ENCODE measurements at places on chromosomes 5 and 9.

- DNase-seq, result no peak
Observed at GRCh38 chr9:112007575-112008240, 111.1 kb downstream of the UGCG start.

DNA sequence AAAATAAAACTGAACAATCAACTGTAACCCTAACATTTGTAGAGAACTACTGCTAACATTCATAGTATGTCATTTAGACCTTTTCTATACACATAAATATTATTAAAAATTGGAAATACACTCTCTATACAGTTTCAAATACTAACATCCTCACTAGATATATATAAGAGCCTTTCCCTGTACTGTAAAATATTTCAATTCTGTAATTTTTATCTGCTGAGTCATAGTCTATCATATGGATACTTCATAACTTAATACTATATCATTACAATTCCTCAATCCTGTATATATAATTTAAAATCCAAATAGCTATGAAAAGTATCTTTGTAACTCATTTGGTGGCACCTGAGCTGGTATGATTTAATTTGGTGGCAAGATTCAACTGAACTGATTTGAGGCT is 55.8 kb downstream of the FBXO4 start:
- no peak for DNase-seq

GRCh38 chr9:3277200-3277599 is 248.6 kb downstream of the RFX3 start:
- DNase-seq, result no peak

DNA sequence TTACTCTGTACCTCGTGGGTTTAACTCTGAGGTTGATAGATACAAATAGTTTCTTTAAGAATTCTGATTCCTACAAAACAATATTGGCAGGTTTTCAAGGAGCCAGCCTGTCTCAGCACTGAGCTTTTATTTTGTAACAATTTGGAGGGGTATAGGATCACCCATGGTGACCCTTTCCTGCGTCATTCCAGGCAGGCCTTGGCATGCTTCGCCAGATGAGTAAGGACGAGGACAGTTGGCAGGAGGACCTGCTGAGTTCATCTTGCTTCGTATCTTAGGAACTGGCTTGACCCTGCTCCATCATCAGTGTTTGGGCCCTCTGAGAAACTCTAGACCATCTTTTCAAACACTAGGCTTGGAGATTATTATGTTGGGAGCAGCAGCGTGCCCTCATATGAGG is 17.9 kb downstream of the ZNF462 start:
- peak; percentile 37 for DNase-seq

GRCh38 chr9:99809586-99810319 is 11.9 kb upstream of the NR4A3 start:
- DNase-seq, result no peak

DNA sequence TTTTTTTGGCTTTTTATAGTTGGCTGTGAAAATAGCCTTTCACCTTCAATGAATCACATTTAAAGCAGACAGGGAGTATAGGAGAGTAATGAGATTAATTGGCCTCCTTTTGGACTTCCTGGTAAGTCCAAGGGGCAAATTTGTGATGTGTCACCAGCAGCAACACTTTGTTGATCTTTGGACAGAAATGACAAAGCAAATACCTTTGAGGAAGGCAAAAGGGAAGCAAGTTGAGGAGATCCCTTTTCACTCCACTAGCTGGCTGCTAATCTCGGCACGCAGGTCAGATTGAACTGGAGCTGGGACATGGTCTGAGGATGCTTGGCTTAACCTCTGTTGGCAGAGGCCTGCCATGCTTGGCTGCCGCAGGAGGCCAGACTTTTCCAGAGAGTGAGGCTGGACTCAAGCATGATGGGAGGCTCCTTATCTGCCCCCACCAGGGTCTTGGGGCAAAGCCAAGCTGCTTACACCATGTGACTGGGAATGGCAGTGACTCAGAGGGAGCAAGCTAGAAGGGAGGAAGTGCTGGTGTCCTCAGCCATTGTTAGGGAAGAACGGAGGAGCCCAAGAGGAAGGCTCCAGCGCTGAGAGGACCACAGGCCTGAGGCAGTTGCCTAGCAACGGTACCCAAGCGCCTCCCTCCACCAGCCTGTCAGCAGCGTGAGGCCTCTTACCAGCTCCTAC is 174.5 kb upstream of the MAP1B start:
- DNase-seq, result peak; percentile 74

GRCh38 chr5:28927559-28928326 is 1889.4 kb upstream of the CDH9 start:
- DNase-seq, result peak; percentile 22

- DNase-seq, result no peak
Observed at GRCh38 chr9:16597136-16597535, 273.3 kb downstream of the BNC2 start.

- DNase-seq, result no peak
Observed at GRCh38 chr5:57595523-57595991, 112.9 kb upstream of the ACTBL2 start.

DNA sequence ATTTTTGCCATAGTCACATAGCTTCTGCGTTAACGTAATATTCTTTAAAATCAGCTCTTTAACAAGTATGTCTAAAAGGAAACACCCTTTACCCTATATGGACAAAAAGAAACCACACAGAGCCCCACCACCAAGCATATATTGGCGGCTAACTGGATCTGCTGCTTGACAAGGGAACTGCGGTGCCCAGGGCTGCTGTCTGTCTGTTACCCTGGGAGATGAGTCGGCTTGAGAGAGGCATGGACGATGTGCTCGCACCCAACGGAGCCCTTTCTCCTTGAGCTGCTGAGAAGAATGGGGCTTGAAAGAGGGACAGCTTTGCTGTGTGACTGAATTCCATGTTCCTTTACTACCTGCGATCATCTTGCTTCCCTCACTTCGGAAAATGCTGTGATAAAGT is 158.6 kb upstream of the SHB start:
- DNase-seq, result no peak

DNA sequence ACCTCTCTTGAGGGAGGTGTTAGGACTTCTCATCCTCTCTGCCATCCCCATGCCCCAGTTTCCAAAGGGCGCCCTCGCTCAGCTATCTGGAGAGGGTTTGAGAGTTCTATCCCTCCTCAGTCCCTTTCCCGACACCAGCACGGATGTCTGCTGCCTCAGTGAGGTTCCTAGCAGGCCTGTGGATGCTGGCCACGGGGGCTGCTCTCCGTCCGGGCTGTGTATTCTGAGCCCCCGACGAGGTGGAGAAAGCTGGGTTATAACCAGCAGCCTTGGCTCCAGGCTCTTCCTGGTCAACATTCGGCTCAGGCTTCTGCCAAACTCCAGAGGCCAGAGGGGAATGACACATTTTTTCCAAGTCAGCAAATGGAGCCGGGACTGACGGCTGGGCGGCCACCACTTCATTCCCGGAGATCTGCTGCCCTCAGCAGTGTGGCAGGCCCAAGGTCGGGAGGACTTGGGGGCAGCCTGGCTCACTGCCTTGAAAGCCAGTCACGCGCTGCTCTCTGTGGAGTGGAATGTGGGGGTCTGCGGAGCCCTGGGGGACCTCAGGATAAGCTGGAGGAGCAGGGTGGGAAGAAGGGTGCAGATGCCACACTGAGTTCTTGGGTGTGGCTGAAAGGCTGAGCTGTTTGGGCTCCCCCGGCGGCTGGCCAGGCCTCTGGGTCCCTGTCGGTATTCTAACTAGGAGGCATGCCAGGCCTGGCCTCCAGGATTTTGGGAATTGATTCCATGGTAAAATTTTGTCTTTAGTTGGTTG is 27.4 kb downstream of the PTPA start:
- DNase-seq, result peak; percentile 91

GRCh38 chr9:88236511-88237478 is 98.5 kb upstream of the SPATA31C2 start:
- peak; percentile 84 for DNase-seq

- peak; percentile 50 for DNase-seq
Observed at GRCh38 chr9:2583308-2584013, 38.1 kb upstream of the VLDLR start.

DNA sequence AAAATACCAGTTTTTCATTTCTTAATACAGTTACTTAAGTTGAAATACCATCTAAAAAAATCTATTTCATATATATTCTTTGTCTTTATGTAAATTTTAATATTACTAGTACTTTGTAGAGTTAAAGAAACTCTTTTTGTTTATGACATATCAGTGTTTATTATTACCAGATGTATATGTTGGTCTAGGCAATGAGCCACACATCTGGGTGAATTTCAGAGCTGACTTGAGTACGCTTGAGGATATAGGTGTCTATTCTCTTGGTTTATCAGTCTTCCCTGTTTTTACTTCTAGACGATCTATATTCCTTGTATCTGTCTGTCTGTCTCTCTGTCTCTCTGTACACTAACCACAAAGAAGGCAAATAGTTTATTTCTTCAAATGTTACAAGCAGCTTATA is 2.9 kb downstream of the SMAD5 start:
- no peak for DNase-seq

DNA sequence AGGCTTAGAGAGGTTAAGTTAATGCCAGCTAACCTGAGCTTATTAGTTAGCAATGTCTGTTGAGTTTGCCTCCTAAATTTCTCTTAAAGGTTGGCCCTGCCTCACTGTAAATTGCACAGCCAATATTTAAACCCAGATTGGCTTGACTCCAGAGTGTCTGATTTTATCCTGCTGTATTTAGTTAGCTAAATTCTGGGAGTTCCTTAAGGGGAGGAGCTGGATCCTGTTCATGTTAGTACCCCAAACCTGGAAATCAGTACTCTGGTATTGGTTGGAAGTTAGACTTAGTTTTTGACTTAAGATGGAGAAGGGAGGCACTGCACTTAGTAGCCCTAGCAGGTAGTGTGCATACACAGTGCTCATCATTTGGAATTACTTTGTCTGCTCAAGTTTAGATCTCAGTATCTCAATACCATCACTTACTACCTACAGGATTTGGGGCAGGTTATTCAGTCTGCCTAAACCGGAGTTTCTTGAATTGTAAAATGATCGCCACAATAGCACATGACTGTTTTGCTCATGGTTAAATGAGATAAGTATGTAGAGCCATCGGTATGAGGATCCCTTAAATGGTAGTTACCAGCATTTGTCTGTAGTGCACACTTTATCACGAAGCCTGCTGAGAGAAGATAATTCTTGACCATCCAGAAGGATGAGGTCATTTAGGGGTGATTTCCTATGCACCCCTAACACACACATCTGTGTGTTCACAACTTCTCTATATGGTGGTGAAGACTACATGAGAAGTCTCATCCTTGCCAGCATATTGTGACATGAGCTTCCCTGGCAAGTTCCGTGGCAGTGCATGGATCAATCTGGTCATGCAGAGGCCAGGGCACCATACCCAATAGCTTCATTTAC is 264.8 kb upstream of the TRIM32 start:
- no peak for DNase-seq

DNA sequence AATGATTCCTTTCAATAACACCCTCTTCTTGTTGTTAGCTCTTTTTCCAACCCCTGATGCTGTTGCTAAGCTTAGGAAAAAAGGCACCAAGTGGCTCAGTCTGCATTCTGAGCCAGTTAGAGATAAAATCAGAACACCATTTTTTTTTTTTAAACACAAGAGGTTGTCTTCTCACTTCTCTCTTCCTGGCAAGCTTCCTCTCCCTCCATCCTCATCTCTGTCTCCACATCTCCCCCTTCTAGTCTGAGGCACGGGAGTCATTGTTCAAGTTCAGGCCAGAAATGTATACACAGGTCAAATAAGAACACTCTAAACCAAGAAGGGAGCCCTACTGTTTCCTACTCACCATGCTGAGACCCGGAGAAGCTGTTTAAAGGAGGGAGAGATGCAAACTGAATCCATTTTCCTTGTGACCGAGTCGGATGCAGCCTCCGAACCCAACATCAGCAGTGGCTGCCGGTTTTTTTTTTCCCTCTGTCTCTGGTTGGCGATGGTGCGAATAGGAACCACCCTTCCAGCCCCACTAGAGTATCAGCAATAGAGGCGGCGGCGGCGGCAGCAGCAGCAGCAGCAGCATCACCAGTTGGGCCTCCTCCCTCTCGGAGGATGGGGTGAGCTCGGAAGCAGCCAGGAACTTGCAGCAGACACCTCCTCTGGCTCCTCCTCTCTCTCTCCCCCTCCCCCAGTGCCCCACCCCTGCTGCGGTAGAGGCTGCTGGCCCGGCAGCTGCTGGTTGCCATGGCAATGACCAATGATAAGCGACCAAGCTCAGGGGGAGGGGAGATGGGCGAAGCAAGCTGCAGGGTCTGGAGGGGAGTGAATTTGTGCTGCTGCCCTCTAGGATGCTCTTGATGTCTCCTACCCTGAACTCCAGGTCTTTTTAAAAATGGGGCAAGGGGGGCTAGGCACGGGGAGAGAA is at the start of gene JAKMIP2:
TSS of gene JAKMIP2 (minus strand) at position 619 of the 919 bp plus-strand sequence. CDS start 110,922 bp downstream, outside the sequence.
- DNase-seq, result peak; percentile 80

All from right cardiac atrium (tissue), 5 donors.